Activated CD8-positive, alpha-beta memory T cell treated with anti-CD3 and anti-CD28 coated beads for 1 hour (primary cell): ENCODE measurements at places on chromosomes 13 and 19.

DNA sequence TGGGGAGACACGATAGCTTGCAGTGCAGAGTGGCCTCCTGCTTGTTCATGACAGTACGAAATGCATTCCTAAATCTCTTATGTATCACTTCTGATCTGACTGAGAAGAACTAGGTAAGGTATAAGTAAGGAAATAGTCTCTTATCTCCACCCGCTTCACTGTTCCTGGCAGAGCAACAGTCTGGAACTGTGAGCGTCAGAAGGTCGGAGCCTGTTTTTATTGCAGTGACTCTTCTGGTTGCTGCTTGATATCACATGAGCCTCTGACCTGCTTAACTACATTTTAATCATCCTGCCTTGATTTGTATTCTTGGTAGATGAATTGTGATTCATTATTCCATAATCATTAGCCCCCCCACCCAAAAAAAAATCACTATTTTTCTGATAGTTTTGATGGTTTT lies 69.0 kb downstream of the COL4A2 start:
- DNase-seq, result no peak

- no peak for DNase-seq
Observed at GRCh38 chr13:77213644-77214043, 113.2 kb downstream of the MYCBP2 start.

GRCh38 chr13:40172878-40173277 lies 493.6 kb downstream of the FOXO1 start:
- DNase-seq, result no peak

- DNase-seq, result no peak
Observed at GRCh38 chr13:50437252-50437651, 406.2 kb downstream of the DLEU7 start.

DNA sequence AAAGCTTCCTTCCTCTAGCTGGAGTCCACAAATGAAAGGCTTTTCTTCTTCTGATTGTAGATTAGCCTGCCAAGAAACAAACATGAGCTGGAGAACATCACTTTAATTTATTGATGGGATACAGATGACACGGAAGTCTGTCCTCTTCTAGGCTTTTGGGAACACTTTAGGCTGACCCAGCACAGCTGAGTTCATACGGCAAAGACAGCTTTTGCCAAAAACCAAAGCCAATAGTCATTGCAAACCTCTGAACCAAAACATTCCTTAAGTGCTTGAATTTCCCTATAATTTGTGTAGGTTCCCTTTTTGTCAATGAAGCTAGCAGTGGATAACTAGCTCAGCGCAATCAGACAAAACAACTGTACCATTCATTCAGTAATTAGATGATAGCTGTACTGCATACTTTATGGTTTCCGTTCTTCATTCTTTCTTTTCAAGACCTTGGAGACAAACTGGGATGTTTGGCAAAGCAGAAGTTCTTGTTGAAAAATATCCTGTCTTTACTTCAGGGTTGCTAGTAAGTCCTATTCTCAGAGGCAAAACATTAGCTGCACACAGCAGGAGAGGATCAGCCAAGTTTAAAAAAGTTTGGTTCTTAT lies 95.7 kb upstream of the SPRY2 start:
- DNase-seq, result no peak

- no peak for DNase-seq
Observed at GRCh38 chr13:25468325-25469168, 96.8 kb downstream of the ATP8A2 start.

GRCh38 chr13:98390086-98390715 lies 186.7 kb downstream of the STK24 start:
- DNase-seq, result no peak
